Stimulated activated CD4-positive, alpha-beta T cell treated with anti-CD3 and anti-CD28 coated beads, Interleukin-12 subunit alpha, Interleukin-12 subunit beta, amount 100 ng/mL, for 24 hours (primary cell): ENCODE measurements at places on chromosomes 6 and 20.

GRCh38 chr6:11711984-11712711 lies 66.5 kb downstream of the ADTRP start:
- DNase-seq: no peak

DNA sequence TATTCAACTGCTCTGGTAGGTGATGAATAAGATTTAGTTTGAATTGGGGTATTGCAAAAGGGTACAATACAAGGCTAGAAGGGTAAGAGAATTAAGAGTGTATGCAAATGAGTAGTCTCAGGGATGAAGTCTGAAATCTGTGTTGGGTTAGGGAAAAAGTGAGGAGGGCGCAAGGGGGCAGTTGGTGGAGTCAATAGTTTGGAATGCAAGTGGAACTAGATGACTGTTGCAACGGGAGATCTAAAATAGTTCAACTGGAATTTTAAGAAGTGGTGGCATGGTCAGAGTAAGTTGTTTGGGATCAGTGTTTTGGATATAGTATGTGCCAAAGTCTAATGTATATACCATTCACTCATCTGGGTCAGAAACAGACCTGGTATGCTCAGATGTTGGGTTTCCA lies 329.6 kb downstream of the GJA1 start:
- no peak for DNase-seq

- no peak for DNase-seq
These were observed 93.7 kb downstream of the TULP4 start for GRCh38 chr6:158405933-158406332.

- no peak for DNase-seq
These were observed 23.4 kb downstream of the MMP24OS start for GRCh38 chr20:35254448-35254999.

- DNase-seq: no peak
These were observed 149.7 kb upstream of the TMEM170B start for GRCh38 chr6:11387707-11388430.

DNA sequence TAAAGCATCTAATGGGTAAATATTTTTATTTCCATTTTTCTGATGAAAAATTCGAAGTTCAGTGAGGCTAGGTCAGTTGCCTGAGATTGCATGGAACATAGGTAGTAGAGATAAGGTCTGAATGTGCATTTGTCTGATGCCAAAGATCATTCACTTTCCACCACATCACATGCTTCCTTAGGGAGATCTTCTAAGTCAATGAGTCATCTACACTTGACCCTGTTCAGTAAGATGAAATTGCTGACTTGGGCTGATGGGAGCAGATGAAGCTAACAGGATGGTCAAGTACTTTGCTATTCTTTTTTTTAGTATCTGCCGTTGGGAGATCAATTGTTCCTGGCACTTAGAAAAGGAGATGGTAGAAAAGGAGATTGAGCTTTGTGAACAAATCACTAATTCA lies 511.3 kb downstream of the PHF3 start:
- DNase-seq: no peak

GRCh38 chr6:22300273-22300998 lies 3.6 kb upstream of the PRL start:
- no peak for DNase-seq

DNA sequence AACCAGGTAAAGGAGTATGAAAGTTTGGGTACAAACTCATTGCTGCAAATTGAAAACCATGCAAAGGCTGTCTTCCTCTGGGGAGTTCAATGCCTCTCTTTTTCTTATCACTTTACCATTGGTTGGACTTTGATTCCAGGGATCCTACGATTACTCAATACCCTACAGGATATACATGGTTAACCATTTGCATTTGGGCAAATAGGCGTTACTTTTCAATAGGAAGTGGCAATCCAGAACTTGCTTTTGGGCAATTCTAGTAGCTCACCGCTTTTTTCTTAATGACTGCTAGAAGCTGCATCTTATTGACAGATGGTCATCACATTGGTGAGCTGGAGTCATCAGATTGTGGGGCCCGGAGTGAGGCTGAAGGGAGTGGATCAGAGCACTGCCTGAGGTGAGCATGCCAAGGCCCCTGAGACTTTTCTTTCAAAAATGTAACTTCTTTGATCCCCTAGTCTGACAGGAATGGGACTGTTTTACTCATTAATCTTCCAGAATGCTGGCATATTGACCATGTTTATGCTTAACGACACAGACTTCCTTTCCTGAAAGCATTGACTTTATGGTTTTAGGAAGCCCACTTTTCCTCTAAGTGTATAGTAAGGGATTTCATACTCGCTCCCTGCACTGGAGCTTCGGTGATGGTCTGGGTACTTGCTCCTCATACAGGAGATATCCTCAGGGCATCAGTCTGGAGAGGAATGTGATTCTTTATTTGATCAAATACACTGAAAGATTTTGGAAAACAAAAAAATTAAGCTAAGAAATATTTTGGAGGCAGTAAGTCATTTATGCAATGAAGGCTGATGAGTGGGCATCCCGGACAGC lies at the start of gene CCR6:
Gene CCR6, plus strand, starts transcription at position 270 of the 831 bp plus-strand sequence. CDS start 13,039 bp downstream, outside the sequence.
- no peak for DNase-seq

- no peak for DNase-seq
These were observed 47.3 kb downstream of the EPB41L2 start for GRCh38 chr6:131015630-131016263.

DNA sequence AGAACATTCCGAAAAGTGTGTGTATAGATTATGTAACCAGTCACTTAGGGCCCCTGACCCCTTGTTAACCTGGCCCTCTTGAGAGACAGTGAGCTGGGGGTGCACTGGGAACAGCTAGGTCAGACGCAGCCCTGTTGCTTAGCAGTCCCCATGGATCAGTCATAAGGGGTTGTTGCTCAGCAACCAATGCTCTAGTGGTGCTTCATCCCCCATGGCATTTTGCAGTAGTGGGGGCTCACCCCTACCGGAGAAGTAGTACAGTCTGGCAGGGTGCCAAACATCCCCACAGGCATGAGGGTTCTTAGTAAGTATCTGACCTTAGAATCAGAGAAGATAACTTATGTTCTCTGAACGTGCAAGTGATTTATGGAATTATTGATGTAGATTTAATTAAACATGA lies 12.3 kb downstream of the PKIB start:
- DNase-seq: no peak

DNA sequence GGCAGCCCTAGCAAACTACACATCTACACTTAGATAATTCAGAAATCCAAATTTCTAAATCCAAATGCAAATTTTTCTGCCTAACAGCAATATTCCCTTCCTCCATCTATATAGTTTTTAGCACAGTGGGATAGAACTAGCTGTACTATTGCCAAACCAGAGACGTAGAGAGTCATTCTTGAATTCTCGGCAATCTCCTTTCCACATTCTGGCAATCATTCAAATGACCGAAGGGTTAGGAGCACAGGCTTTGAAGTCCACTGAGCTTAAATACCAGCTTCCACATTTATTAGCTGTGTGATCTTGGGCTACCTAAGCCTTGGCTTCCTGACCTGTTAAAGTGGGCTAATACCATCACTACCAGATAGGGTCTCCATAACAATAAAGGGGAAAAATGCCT lies 3.1 kb upstream of the RPS12 start:
- no peak for DNase-seq

DNA sequence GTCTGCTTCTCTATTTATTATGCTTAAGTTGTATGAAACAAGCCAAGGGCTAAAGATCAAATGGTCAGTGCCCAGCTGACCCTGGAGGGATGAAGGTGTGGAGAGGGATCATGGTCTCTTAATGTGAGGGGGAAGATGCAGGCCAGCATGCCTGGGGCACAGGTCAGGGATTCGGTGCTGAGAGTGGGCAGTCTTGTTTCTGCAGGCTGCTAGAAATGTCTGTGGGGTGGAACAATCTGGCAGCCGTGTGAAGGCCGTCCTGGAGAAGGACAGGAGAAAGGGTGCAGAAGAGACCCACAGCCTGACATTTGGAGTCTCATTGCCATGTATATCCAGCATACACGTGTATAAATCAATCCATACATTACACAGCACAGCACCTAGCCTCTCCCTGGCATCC lies 258.3 kb upstream of the MOCS1 start:
- DNase-seq: no peak

DNA sequence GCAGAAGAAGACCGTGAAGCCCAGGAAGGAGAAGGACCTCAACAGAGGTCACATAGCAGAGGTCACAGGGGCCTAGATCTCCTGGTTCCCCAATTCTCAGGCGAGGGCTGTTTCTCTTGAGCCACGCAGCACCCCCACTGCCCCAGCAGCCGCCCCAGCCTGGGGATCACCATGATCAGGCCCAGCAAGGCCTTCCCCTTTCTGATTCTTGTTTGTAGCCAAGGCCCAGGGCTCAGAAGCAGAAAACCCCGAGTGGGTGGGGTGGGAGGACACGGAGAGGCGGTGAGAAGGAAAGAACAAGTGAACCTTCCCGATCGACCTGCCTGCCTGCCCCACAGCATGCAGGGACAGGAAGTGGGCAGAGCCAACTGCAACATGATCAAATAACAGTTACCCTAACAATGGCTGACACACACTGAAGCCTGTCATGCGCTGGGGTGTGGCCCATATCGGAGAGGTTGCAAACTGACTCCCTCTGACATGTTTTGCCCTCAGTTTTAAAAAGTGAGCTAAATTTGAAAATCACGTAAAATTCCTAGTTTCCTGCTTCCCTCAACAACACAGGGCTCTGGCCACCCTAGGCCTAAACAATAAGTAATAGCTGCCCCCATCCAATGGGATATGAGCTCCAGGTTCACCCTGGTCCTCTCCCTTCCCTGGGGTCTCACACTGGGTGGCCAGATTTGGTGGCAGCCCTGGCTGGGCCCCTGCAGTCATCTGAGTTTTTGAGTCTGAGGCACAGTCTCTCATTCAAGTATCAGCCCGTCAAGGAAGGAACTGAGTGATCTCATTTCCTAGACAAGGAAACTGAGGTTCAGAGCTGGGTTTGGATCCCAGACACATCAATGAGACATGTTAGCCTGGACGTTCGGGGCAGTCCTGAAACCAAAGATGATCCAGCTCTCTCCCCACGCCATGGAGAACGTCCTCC lies 6.5 kb downstream of the PEDS1 start:
- DNase-seq: peak; percentile 54

GRCh38 chr20:50821994-50822393 lies 27.1 kb downstream of the BCAS4 start:
- no peak for DNase-seq

DNA sequence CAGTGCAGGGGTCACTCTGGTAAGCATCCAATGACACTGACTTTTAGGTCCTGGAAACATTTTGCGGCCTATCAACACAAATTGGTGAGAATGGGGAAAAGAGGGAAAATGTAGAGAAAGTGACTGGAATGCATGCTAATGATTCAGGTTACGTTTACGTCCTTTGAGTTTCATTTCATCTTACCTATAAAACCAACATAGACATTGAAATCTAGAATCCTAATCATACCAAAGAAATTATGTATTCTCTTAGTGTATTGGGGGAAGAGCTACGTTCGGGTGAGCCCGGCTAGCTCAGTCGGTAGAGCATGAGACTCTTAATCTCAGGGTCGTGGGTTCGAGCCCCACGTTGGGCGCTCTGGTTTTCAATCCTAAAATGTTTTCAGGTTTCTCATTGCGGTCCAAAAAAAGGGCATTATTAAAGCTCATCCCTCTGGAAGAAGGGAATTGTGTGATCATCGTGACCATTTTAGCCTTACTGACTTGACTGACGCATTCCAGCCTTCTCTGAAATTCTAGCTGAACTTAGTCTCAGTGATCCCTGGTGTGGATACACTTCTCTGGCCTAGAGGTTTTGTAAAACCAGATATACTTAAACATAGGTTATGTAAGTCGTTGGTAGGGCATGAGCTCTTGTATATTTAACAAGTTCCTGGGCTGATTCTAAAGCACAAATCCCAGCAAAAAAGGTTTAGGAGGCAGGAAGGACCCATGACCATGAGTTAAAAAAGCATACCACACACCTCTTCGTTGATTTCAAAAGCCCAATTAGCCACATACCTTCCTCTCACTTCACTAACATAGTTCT lies 18.3 kb downstream of the HMGN4 start:
- no peak for DNase-seq

GRCh38 chr6:161085246-161085645 lies 93.7 kb downstream of the MAP3K4 start:
- no peak for DNase-seq

- no peak for DNase-seq
These were observed 86.6 kb downstream of the TFAP2B start for GRCh38 chr6:50905297-50905696.

GRCh38 chr6:13807696-13808095 lies 6.7 kb downstream of the MCUR1 start:
- no peak for DNase-seq

DNA sequence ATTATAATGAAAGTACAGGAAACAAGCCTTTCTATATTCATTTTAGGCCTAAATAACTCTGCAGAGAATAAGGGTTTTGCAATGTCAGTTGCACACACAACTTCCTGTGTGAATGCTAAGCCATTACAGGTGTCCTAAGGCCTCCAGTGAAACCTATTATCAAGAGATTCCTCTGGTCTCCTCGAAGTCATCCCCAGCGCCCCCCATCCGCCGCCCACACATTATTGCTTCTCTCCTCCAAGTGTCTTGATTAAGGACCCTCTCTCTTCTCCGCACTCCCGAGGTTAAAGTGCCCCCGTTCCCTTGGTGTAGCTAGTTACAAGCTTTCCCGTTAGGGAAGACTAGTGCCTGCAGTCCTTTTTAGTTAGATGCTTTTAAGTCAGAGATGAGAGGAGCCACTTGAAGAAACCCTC lies 1.3 kb downstream of the HIVEP2 start:
- DNase-seq: peak; percentile 28

DNA sequence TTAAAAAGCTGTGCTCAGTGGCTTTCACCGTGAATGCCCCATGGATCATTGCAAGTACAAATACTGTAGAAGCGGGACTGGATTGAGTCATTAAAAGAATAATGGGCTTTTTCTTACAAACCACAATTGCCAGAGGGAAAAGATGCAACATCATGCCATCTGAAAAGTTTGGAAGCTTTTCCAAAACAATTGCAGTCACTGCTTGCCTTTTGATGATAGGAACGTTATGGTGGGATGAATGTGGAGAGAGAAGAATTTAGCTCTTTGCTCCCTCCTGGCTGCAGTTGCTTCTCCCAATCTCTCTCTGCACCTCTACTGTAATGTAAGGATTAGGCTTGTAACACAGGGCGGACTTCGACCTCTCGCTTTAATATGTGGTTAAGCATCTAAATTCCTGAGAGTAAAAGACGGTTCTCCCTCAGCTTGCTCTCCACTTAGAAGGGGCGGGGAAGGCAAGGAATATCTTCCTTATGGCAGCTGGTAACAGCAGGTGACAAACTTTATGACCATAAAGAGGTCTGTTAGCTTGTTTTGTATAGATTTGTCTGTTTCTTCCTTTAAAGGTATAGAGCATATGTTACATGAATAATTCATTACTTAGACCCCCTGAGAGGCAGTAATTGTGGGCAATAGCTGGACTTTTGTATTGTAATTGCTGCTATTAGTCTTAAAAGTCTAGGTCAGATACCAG lies 376.1 kb downstream of the UTRN start:
- no peak for DNase-seq
